ENCODE measurements at places on chromosomes 1 and 21. TPM values are rescaled to one million over a fixed set of nuclear protein-coding genes. Genes with fewer than 3 reads are reported as not detected.

DNA sequence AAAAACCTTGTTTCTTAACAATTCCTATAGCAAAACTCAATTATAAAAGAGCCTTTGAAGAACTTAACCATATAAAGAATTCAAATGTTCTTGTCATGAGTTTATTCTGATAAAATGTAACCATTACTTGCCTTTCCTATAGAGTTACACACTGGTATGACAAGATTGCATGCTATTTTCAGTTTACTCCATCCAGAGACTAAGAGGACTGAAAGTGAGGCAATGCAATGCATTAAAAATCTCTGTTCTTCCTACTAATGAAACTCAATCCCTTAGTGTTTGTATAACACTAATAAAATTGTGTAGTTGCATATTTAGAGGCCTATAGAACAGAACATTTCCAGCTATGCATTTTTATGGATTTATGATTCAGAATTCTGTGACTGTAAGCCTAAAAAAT is 88.1 kb downstream of the COP1 start:
- no peak for DNase-seq

DNA sequence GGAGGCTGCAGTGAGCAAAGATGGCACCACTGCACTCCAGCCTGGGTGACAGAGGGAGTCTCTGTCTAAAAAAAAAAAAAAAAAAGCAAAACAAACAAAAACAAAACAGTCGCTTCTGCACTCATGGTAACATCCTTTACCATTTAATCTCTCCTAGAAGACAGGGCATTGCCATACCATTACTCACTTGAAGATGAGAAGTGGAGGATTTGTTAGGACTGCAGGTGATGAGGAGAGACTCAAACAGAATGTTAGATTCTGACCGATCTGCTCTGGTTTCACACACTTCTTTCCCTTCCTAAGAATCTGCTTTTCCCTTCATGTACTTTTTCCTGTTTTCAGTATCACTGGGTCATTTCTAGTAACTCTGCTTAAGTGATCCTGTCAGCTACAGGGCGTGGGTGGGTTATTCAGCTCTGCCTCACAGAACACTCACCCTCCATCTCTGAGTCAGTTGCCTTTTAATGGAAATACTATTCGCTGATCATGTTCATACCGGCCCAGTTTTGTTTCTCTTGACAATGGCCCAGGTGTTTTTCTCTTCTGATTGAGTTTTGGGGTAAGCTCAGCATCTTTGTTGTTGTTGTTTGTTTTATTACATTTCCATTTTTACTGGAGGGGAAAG is 148.0 kb upstream of the ERG start:
- no peak for DNase-seq

- no peak for DNase-seq
Measured at GRCh38 chr1:230542054-230542453, 100.2 kb upstream of the COG2 start.

Gene TMCO2
- total RNA-seq = not detected

Gene HSPA13
- total RNA-seq = 18.2 TPM

Gene RAB25
- total RNA-seq = 182 TPM

GRCh38 chr1:234018816-234019215 is 114.3 kb downstream of the SLC35F3 start:
- no peak for DNase-seq

- DNase-seq = no peak
Measured at GRCh38 chr1:119227456-119227855, 87.0 kb upstream of the WARS2 start.

DNA sequence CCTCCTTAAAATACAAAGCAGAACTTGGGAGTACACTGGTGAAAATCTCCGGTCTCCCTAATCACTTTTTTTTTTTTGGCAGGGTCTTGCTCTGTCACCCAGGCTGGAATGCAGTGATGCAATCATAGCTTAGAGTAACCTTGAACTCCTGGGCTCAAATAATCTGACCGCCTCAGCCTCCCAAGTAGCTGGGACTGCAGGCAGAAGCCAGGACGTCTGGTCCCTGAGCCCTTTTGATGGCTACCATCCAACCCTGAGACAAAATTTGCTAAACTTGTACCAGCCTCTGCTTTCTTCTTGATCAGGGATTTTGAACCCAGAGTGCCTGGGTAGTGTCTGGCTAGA is 4.1 kb downstream of the L1TD1 start:
- no peak for DNase-seq

DNA sequence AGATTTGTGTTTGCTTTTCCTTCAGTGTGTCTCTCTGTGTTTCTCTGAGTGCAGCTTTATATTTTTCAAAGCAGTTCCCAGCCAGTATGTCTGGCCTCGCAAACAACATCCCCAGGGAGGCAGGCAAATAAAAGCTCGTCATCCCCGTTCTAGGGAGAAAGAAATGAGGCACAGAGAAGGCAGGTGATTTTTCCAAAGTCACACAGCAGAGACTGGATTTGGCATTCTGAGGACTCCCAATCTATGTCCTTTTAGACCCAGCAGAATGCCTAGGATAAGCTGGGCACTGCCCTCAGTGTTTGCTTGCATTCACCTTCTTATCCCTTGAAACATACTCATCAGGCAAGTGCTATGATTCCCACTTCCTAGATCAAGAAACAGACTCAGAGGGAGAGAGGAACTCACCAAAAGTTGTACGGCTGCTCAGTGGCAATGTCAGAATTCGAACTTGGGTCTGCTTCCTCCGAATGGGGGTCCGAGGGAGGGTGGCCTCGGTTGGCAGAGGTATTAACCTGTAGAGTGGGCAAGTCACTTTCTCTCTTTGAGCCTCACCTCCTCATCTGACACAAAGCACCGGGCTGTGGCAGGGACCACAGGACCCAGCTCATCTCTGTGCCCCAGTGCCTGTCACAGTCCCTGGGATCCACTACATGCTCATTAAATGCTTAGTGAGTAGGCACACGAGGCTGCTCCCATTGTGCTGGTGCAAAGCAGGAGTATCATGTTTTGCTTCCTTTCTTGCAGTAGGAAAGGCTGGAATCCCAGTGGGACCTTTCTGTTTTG is 4.2 kb downstream of the RAP1GAP start:
- no peak for DNase-seq

DNA sequence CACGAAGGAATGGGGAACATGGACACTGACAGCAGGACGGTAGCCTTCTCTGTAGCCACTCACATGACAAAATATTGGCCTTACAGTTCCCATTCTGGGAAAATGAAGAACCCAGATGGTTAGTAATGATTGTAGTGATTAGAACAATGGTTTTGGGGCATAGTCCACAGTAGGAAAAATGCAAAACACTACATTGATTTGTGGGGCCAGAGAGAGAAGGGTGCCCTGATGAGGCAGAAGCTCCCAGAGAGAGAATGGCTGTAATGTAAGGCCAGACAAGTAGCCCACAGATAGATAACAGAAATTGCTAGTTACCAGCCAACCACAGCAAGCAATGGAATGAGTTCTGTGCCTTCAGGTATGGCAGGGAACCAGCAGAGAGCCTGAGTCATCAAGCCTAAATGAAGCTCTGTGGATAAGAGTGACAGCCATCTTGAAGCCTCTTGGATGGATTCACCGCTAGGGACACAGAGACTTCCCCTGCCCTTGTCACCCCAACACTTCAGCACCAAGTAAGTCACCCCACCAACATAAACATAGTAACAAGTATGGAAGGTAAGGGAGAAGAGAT is 206.1 kb downstream of the BACH1 start:
- no peak for DNase-seq

- no peak for DNase-seq
Measured at GRCh38 chr1:48105165-48105564, 108.0 kb upstream of the TRABD2B start.

Gene ELAVL4
- not detected for total RNA-seq

Gene TSSK3
- total RNA-seq = 4.2 TPM

Gene B3GALT5
- total RNA-seq = 21.9 TPM

DNA sequence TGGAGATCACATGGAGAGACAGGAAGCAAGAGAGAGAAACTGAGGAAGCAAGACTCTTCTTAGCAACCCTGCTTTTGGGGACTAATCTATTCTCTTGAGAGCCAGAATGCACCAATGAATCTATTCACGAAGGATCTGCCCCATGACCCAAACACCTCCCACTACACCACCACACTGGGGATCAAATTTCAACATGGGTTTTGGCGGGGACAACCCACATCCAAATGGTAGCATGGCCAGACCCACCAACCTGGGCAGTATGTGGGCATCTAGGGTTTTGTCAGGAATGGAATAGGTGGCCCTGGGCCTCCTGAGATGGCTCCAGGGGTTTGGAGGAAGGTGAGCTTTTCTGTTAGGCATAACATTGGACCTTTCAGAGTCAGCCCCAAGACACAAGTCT is 33.7 kb downstream of the NENF start:
- DNase-seq = no peak

- DNase-seq = no peak
Measured at GRCh38 chr1:96424877-96425276, 296.7 kb upstream of the PTBP2 start.

DNA sequence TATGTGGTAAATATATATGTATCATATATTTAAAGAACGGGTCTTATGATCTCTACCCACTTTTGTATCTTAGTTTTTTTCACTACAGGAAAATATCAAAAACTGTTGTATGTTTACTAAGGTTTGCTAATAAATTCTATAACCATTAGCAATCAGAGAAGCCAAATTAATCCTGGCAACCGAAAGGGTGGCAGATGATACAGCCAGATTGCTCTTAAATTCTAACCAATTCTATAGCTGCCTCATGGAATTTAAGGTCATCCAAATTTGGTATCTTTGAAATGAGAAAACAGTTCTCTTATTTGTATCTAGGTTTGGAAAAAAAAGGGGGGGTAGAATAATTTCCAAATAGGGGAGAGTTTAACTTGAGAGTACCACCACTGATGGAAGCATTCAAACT is 591.2 kb downstream of the SMYD3 start:
- no peak for DNase-seq

DNA sequence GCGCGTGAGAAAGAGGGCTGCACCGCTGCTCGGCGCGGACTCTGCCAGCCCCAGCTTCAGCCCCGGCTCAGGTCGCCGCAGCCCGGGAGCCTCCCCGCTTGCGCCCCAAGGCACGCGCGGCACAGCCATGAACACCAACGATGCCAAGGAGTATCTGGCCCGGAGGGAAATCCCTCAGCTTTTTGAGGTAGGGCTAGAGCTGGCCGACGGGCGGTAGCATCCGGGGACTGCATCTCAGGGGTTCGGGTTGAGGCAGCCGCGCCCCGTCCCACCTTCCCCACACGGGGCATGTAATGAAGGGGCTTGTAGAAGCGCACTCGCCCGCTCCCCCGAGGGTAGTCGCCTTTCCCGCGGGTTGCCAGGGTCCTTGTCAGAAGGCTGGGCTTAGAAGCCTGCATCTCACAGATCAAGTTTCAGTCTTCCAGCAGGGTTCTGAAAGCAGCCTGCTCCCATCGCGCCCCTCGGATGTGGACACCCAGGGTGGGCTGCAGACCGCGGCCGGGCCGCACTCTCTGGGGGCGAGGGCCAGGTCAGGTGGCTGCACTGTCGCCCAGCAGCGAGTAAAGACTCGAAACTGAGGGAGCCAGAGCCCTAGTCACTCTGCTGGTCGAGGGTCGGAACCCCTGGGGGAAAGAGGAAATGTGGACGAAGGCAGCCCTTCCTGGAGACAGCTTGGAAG is 507 bp downstream of the AK5 start:
- no peak for DNase-seq

DNA sequence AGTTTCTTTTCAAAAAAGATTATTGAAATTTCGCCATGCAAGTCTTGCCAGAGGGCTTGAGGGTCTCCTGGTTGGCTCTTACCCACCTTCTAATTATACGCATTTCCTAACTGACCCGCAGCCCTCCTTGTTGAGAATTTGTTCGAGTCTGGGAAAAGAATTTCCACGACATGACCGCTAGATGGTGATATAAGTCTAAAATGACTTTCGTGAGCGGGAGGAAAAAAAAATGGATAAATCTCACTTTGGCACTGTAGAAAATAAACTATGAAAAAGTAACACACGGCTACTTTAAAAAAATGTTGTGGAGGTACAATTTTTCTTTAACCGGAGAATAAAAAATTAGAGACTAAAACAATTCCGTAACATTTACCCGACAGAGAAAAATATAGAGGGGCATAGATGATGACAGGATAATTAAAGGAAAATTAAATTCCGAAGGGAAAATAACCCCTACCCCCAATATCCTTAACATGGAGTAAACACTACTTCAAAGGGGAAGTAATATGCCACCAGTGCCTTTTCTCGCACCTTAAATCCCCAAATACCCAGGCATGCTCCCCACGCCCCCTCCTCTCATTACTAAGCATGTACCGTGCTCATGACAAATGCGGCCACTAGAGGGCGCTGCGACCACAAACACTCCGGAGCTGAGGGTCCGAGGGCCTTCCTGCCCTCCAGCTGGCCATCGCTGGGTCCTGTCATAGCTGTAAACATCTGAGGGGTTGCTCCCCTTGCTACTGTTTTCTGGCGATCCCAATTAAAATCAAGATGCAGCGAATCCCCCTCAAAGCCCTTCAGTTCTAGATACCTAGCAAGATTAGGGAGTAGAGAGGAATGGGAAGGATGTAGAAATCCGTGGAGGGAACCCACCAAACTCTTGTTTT is 266.9 kb downstream of the ASTN1 start:
- DNase-seq = no peak

Gene CA6
- not detected for total RNA-seq

Gene IL20
- total RNA-seq = not detected

Gene HFM1
- 4.4 TPM for total RNA-seq

GRCh38 chr1:155801149-155801548 is 55.9 kb downstream of the GON4L start:
- DNase-seq = no peak

DNA sequence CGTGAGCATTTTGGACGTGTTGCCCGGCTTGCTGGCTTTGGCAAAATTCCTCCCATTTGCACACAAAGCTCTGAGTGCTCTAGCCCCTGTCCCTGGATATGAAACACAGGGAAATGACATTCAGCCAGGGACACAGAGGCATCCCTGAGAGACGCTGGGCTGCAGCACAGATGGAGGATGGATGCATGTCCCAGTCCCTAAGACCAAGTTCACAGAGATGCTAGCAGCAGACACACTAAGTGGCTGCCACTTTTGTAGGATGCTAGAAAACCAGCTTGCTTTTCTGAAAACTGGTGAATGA is 12.5 kb downstream of the ACTRT2 start:
- no peak for DNase-seq

Gene CYP4Z1
- total RNA-seq = 3.5 TPM

- no peak for DNase-seq
Measured at GRCh38 chr1:18854331-18855025, 5.0 kb downstream of the TAS1R2 start.

Gene DNAJC8
- 67.4 TPM for total RNA-seq

GRCh38 chr1:34711485-34711884 is 43.4 kb upstream of the GJB5 start:
- no peak for DNase-seq

Gene ZNF593OS
- total RNA-seq = not detected

Gene CELA2A
- total RNA-seq = 0.44 TPM

Gene FAM78B
- total RNA-seq = 3.6 TPM

Gene AIRE
- total RNA-seq = not detected

Gene SPRR2A
- 0.96 TPM for total RNA-seq

DNA sequence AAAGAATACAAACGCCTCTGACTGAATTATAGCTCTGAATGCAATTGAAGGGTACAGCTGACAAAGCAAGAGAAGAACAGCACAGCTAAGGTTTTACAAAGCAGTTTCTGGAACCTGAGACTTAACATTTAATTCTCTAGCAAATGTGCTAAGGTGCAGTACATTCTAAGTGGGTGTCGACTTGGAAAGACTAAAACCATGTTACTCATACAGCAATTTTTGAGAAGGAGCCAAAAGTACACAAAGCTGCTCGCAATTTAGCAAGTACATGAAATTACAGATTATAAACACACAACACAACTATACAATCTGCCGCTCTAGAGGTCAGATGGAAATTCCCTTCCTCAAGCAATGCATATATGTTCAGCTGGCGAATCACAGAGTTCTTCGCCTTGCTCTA is 121.9 kb downstream of the TIAM1 start:
- DNase-seq = no peak

All from ureter (tissue), 1 donor.